ENCODE measurements at places on chromosomes 5 and 9. TPM values are rescaled to one million over a fixed set of nuclear protein-coding genes. Genes with fewer than 3 reads are reported as not detected.

PHF24 gene
- not detected for total RNA-seq

SLC34A1 gene
- total RNA-seq: 2.1 TPM

FOXD4 gene
- 0.22 TPM for total RNA-seq

- DNase-seq: no peak
- peaks cover 4% of the 10 kb centered on the region for H3K36me3 ChIP-seq
- no peak overlapping the region for H3K27ac ChIP-seq
- H3K27me3 ChIP-seq: peaks cover 41% of the 10 kb centered on the region
These were observed 1.1 kb downstream of the CFAP90 start for GRCh38 chr5:7849681-7850394.

Measured in activated naive CD8-positive, alpha-beta T cell treated with anti-CD3 and anti-CD28 coated beads, Interleukin-2, amount 10 ng/mL, durations not matched to agents 7 days and 5 days (primary cell).